ENCODE measurements at places on chromosomes 3 and 15. TPM values are rescaled to one million over a fixed set of nuclear protein-coding genes. Genes with fewer than 3 reads are reported as not detected.

DENND4A gene
- total RNA-seq, result 13.4 TPM

TTC23 gene
- 8.9 TPM for total RNA-seq

SH3GL3 gene
- total RNA-seq, result not detected

WDR49 gene
- total RNA-seq, result not detected

HRG gene
- total RNA-seq, result not detected

PLA2G4F gene
- total RNA-seq, result not detected

COMMD4 gene
- 86.5 TPM for total RNA-seq

OSTN gene
- not detected for total RNA-seq

MYRIP gene
- 0.54 TPM for total RNA-seq

TRIM71 gene
- total RNA-seq, result not detected

LSMEM2 gene
- total RNA-seq, result not detected

ALDH1A2 gene
- total RNA-seq, result 38.3 TPM

CACNA1D gene
- total RNA-seq, result not detected

ECE2 gene
- not detected for total RNA-seq

CDHR4 gene
- total RNA-seq, result not detected

PTX3 gene
- 3,941 TPM for total RNA-seq

SLC24A1 gene
- total RNA-seq, result 4.9 TPM

FOXB1 gene
- not detected for total RNA-seq

PRKCI gene
- total RNA-seq, result 45.8 TPM
